Smooth muscle cell of the pulmonary artery (primary cell): ENCODE measurements at places on chromosomes 7 and 10. TPM values are rescaled to one million over a fixed set of nuclear protein-coding genes. Genes with fewer than 3 reads are reported as not detected.

The CCDC136 gene
- total RNA-seq, result 6.3 and 7.5 TPM in 2 replicates

The CACNB2 gene
- 0.20 and 0.36 TPM in 2 replicates for total RNA-seq

The ZNF12 gene
- total RNA-seq, result 19.5 and 21.0 TPM in 2 replicates

The UCN3 gene
- not detected in 2 replicates for total RNA-seq

The CARD11 gene
- total RNA-seq, result 0.13 TPM in 1 of 2 replicates, not detected in the other

The PNLIPRP2 gene
- not detected in 2 replicates for total RNA-seq

The ZNF853 gene
- 0.78 and 0.99 TPM in 2 replicates for total RNA-seq

The DIP2C gene
- total RNA-seq, result 27.9 and 40.9 TPM in 2 replicates

The SH2D4B gene
- 0.07 TPM in 1 of 2 replicates, not detected in the other for total RNA-seq

The CALML3 gene
- not detected in 2 replicates for total RNA-seq

The WASHC2C gene
- total RNA-seq, result 30.1 and 39.3 TPM in 2 replicates

The GSTO2 gene
- total RNA-seq, result 1.8 and 4.6 TPM in 2 replicates

The FOXP2 gene
- total RNA-seq, result 0.26 and 0.46 TPM in 2 replicates

The EVX1 gene
- total RNA-seq, result not detected in 2 replicates

The PILRB gene
- 5.7 and 7.8 TPM in 2 replicates for total RNA-seq

The ZFYVE27 gene
- total RNA-seq, result 24.2 and 31.7 TPM in 2 replicates

The TBC1D12 gene
- 9.8 and 15.5 TPM in 2 replicates for total RNA-seq

The STK31 gene
- not detected in 2 replicates for total RNA-seq

The FASTK gene
- 75.0 and 92.8 TPM in 2 replicates for total RNA-seq

The TACC2 gene
- 5.7 and 8.8 TPM in 2 replicates for total RNA-seq

The SORBS1 gene
- total RNA-seq, result 1.6 and 5.1 TPM in 2 replicates

The VGF gene
- total RNA-seq, result 0.07 and 0.26 TPM in 2 replicates

The FBXL13 gene
- total RNA-seq, result 1.4 and 2.0 TPM in 2 replicates

The CRYGN gene
- total RNA-seq, result 0.13 TPM in 1 of 2 replicates, not detected in the other

The CYP2C8 gene
- total RNA-seq, result 0.07 TPM in 1 of 2 replicates, not detected in the other

The SFMBT2 gene
- 0.52 and 0.86 TPM in 2 replicates for total RNA-seq

The PRPS1L1 gene
- total RNA-seq, result not detected in 2 replicates

The MRLN gene
- not detected in 2 replicates for total RNA-seq

The ZWINT gene
- total RNA-seq, result 5.7 and 10.4 TPM in 2 replicates

The MINDY4 gene
- total RNA-seq, result 5.7 and 7.9 TPM in 2 replicates

The RET gene
- 0.23 and 1.0 TPM in 2 replicates for total RNA-seq

The STAM gene
- total RNA-seq, result 22.5 and 36.6 TPM in 2 replicates

The ANKRD22 gene
- 0.07 TPM in 1 of 2 replicates, not detected in the other for total RNA-seq
